Motor neuron (in vitro differentiated cells): ENCODE measurements at places on chromosomes 11 and 22. TPM values are rescaled to one million over a fixed set of nuclear protein-coding genes. Genes with fewer than 3 reads are reported as not detected.

The ANO5 gene
- total RNA-seq, result 12.5 and 13.4 TPM in 2 replicates

The TMEM126A gene
- total RNA-seq, result 34.7 and 36.1 TPM in 2 replicates

The MRGPRX4 gene
- total RNA-seq, result not detected in 2 replicates

The RASSF10 gene
- total RNA-seq, result 1.5 TPM in 2 replicates

The FGF19 gene
- total RNA-seq, result 0.50 and 0.71 TPM in 2 replicates

The TMEM121B gene
- total RNA-seq, result 0.35 and 0.41 TPM in 2 replicates

The TSPAN4 gene
- 35.6 and 37.4 TPM in 2 replicates for total RNA-seq

The FIBIN gene
- total RNA-seq, result 0.87 and 1.1 TPM in 2 replicates

The NAALAD2 gene
- total RNA-seq, result 1.9 and 2.3 TPM in 2 replicates

The SLC22A8 gene
- 0.15 and 1.0 TPM in 2 replicates for total RNA-seq

The OR2AT4 gene
- 0.28 and 0.49 TPM in 2 replicates for total RNA-seq

The MN1 gene
- total RNA-seq, result 7.8 and 8.6 TPM in 2 replicates

The PLEKHA7 gene
- total RNA-seq, result 14.3 and 22.2 TPM in 2 replicates

The OR51B2 gene
- total RNA-seq, result 0.50 TPM in 1 of 2 replicates, not detected in the other

The HDHD5 gene
- total RNA-seq, result 36.0 and 37.5 TPM in 2 replicates
